ENCODE measurements at places on chromosomes 7 and 10.
A peak's percentile ranks its signal among the peaks of the same experiment; 100 is the strongest.

DNA sequence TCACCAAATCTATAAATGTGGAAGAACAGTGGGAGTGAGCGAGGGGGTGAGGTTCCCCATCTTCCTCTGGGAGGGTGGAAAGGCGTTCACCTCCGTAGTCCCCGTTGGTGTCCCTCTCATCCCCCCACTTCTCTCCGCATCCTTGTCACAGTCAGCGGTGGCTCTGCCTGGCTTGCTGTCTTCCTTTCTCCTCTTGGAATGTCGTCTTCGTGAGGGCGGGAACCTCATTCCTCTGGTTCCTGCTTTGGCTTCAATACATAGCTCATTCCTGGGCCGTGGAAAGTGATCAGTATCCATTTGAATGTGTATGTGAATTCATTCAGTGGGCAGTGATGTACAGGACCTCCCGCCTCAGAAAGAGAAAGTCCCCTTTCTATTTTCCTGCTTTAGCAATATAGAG lies 289.4 kb downstream of the CAMK1D start:
- no peak for DNase-seq

GRCh38 chr7:115980159-115980558 lies 50.4 kb downstream of the TFEC start:
- no peak for DNase-seq

DNA sequence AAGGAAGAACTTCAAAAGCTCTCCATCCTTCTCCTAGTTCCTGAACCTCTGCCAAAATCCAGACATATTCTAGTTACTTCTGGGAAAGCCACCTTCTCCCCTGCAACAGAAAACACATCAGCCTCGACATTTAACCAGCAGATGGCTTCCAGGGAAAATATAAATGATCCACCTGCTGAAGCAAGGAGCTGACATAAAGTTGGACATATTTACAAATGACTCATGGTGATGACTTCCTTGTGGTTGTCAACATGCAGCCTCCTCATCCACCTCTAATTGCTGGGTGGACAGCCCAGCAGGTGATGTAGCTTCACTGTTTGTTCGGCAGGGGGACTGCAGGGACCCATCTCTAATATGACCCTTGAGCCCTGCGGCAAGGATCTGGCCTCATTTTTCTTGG lies 266.0 kb downstream of the C7orf25 start:
- no peak for DNase-seq

GRCh38 chr10:70586348-70586930 lies 16.1 kb downstream of the PRF1 start:
- DNase-seq, result no peak

- no peak for DNase-seq
Observed at GRCh38 chr7:127961786-127962453, 69.3 kb downstream of the LRRC4 start.

- DNase-seq, result no peak
Observed at GRCh38 chr7:101555921-101556275, 73.2 kb downstream of the MYL10 start.

- DNase-seq, result no peak
Observed at GRCh38 chr10:34759161-34759836, 55.8 kb downstream of the PARD3 start.

- DNase-seq, result no peak
Observed at GRCh38 chr10:32393911-32394310, 47.0 kb upstream of the EPC1 start.

- DNase-seq, result no peak
Observed at GRCh38 chr10:122878799-122879338, 512 bp downstream of the FAM24B start.

DNA sequence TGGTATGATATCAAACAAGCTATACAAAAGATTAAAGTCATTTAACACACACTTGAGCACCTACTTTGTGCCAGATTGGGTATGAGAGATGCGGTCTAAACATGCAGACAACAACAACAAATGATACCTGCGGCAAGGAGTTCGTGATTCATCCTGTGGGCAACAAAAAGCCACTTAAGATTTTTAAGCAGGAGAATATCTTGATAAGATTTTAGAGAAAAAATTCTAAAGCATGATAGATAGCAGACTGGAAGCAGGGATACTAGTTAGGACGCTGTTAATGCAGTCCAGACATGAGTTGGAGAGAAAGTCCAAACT lies 1.6 kb upstream of the KBTBD2 start:
- DNase-seq, result no peak

GRCh38 chr10:83248106-83248631 lies 891.1 kb upstream of the GHITM start:
- DNase-seq, result no peak

DNA sequence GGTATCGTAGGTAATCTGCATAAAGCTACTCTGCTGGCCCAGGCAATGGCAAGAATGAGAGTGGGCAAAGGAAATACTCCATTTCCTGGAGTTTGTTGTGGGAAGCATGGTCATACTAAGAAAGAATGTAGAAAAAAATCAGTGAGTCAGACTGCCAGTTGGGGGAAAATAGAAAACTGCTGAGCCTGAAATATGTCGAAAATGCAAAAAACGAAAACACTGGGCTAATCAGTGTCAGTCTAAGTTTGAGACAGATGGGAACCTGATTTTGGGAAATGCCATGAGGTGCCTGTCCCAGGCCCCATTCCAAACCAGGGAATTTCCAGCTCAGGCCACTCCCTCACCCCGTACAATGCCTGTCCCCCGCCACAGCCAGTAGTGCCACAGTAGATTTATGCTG lies 150.0 kb downstream of the ZNF33B start:
- DNase-seq, result no peak

DNA sequence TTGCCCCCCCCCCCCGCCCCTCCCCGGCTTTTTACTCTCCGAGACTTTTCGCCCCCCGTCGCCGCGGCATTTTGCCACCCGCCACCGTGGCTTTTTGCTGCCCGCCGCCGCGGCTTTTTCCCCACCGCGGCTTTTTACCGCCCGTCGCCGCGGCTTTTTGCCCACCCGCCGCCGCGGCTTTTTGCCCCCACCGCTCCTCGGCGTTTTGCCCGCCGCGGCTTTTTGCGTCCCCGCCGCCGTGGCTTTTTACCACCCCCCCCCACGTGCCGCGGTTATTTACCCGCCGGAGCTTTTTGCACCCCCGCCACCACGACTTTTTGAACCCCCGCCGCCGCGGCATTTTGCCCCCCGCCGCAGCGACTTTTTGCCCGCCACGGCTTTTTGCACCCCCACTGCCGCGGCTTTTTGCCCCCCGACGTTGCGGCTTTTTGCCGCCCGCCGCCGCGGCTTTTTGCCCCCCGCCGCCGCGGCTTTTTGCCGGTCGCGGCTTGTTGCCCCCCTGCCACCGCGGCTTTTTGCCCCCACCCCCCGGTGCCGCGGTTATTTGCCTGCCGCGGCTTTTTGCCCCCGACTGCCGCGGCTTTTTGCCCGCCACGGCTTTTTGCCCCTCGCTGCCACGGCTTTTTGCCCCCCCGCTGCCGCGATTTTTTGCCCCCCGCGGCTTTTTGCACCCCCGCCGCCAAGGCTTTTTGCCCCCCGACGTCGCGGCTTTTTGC lies 461.1 kb downstream of the ZNF33B start:
- no peak for DNase-seq

- DNase-seq, result no peak
Observed at GRCh38 chr10:120929166-120929565, 78.0 kb downstream of the WDR11 start.

DNA sequence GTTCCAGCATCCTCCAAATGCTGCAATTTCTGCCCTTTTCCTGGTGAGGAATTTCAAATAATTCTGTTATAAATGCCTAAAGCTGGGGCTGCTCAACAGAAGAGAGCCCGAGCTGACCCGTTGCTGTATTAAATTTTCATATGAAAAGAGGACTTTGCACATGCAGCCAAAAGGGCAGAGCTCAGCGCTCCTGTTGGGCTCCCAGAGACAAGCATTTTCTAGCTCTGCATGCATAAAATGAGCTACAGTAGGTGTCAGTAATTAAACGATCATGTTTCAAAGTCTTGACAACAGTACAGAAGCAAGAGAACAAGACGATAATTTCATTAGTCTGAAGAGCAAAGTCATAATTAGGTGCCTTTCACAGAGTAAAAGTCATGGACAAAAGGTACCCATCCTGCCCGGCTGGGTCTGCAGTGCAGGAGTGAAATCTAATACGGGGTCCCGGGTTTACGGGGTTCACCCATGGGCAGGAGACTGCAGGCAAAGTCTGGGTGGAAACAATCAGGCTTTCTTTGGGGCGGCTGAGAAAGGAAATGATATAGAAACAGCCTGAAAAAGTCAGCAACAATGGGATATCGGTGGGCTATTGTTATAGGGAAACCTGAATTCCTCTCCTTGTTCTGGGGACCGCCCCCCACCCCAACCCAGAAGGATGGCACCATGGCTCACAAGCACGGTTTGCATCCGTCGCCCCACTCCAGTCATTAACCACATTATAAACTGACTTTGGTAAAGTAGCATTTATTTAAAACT lies 66.0 kb downstream of the EBF3 start:
- DNase-seq, result no peak

DNA sequence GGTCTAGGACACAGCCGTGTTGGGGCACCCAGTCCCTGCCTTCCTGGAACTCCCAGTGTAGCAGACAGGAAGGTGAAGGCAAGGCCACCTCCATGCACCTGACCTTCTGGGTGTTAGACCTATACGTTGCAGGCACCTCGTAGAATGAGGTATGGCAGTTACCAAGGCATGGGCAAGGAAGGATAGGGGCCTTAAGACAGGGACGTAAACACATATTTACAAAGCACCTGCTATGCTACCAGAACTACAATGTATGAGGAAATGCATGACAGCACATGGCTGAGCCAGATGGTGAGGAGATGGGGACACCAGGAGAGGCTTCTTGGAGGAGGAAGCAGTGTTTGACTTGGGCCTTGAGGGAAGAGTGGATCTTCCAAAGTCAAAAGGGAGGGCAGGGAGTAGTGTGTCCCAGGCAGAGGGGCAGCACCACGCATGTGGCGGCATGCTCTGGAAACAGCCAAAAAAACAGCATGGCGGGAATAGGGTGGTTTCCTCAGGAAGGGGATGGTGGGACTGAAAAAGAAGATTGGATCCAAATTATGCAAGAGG lies 231.2 kb downstream of the FANK1 start:
- no peak for DNase-seq

DNA sequence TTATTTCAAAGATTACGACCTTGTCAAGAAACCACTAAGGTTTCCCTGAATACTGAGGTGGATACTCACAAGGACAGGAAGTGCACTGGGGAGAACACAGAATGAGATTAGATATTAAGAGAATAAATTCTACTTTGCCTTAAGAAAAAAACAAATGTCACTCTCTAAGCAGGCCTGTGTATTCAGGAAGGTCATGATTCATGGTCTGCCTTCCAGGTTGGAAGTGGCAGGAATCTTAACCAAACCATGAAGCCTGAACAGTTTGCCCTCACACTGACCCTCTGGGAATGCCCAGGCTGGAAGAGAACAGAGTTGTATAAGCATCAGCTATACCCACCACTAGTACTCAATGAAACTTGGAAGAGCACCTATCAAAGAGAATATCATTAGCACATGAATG lies 227.6 kb downstream of the DGKI start:
- DNase-seq, result no peak

DNA sequence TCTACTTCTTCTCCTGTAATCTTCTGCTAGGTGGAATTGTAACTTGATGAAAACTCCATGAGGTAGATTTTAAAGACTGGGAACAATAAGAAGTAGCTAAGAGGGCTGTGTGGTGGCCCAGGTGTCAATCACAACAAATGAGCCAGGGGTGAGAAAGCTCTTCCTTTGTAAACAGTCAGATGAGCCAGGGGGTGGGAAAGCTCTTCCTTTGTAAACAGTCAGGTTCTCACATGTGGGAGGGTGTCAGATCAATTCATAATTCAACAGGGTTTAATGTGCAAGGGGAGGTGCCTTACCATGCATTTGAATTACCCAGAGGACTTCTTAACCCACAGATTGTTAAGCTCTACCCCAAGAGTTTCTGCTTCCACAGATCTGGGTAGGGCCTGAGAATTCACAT lies 312.4 kb upstream of the AUTS2 start:
- DNase-seq, result no peak

GRCh38 chr7:26705567-26705966 lies 158.8 kb downstream of the SKAP2 start:
- no peak for DNase-seq

DNA sequence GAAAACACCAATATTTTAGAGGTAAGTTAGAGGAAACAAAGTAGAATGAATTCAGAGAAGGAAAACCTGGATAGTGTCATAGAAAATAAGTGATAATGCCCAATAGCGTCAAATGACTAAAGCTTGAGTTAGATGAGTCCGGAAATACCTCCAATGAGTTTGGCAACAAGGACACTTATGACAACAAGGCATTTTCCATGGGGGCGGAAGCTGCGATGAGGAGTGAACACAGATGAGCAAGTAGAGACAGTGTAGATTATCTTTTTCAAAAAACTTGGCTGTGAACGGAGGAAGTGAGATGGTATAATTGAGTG lies 383 bp upstream of the R3HCC1L start:
- no peak for DNase-seq

DNA sequence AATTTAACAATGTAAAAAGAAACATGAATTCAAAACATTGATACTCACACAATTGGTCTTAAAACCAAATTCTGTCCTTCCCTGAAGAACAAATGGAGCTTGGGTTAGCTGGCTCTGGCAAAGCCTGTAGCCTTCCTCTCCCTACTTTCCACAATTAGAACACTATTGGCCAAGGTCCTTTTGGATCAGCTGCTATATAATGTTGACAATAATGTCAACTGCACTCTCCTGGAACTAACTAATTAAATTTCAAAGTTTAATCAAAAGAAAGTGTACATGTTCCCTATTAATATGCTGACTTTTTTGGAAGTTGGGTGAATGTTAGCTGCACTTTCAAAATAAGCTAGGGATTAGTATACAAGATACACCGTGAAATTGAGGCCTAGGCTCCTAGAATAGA lies 440.1 kb upstream of the NFE2L3 start:
- no peak for DNase-seq

GRCh38 chr7:106604303-106604924 lies 56.5 kb downstream of the CCDC71L start:
- DNase-seq, result peak; percentile 45

- no peak for DNase-seq
Observed at GRCh38 chr7:12754179-12754578, 66.7 kb downstream of the ARL4A start.

DNA sequence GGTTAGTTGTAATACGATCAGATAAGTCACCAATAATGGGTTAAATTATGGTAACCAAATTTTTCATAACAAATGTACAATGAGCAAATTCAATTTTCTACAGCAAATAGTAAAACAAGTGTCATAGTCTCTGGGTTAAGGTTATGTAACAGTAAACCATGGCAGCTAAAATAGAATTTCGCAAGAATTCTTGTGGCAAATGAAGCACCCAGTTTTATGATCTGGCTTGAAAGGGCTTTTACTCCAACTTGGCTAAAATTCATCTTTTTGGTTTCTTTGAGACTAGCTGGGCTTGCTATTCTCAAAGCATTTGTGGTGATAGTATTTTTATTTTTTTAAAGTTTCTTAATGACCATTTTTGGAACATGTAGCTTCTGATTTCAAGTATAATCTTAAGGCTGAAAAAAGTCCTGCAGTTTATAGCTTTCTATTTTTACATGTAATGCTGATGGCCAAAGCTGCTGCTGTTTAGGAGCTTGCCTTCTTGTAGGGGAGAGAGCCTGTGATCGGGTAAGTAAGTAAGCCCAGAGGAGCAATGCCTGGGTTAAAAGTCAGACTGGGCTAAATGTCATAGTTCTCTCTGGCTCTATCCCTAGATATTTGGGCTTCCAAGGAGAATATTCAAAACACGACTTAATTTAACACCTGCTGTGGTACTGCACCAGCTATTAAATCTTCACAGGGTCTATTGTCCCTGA lies 55.5 kb upstream of the SYPL1 start:
- no peak for DNase-seq

- DNase-seq, result no peak
Observed at GRCh38 chr7:3154317-3154716, 110.7 kb upstream of the CARD11 start.

GRCh38 chr10:26612151-26612915 lies 85.2 kb upstream of the PDSS1 start:
- no peak for DNase-seq

All from CD4-positive, alpha-beta T cell treated with Interleukin-4 for 1 hour (primary cell).